ENCODE measurements at places on chromosomes 3 and 15.

DNA sequence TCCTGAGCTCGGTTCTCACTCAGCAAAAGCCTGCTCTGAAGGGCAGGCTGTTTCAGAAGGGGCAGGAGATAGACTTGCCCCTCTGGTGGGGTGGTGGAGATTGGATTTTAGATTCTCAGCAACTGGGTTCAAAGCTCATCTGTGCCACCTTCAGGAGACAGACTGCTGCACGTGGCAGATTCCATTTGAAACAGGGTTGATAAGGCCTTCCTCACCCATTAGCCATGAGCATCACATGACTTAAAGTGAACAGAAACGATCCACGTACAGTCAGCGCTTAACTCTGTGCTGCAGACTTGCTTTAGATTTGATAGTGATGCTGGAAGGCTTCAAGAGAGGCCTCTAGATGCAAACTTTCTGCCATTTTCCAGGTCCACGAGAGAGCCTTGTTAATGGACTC, 35.0 kb upstream of the MGLL start:
- no peak for DNase-seq

DNA sequence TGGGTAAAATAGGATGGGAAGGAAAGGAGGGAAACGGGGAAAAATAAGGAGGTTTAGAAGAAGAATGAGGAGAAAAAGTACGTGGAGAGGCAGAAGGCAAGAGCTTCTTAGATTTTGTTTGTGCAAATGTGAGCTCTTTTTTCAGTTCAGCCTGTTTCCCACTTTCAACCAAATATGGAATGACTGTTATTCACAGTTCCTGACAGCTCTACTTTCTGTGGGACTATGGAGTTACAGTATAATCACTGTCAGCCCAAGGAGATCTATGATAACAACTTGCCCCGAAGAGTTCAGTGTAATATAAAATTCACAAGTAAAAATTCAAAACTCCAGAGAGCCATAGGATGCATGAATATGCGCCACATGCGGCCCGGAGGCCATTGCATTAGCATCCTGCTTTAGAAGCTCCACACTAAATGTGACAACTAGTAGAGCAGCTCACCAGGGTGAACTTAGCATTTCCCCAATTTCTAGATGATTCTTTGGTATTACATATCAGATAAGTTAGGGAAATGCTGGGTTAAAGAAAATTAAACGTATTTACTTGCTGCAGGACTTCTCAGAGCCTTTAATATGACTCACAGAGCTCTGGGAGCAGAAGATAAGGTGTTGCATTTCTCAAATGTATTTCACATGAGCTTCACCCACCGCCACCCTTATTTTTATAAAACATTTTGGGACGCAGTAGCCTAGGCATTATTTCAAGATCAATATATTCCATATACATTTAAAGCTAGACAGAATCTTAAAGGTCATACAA, 234.6 kb downstream of the EBLN2 start:
- no peak for DNase-seq

DNA sequence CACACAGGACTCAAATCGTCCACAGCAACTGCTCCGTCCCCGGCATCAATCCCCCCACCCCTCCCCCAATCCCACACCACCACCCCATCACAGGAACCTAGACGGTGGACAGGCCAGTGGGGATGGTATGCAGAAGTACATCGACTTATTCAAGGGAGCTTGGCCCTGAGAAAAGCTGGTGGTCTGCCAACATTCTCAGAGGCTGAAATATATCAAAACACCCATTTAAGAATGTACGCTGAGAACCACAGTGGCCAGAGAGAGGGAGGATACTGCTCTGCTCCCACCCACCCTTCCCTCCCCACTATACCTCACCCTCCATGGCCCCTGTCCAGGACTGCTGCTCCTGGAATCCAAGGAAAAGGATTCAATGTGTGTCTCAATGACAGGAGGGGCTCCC, 12.4 kb upstream of the USP3 start:
- no peak for DNase-seq

DNA sequence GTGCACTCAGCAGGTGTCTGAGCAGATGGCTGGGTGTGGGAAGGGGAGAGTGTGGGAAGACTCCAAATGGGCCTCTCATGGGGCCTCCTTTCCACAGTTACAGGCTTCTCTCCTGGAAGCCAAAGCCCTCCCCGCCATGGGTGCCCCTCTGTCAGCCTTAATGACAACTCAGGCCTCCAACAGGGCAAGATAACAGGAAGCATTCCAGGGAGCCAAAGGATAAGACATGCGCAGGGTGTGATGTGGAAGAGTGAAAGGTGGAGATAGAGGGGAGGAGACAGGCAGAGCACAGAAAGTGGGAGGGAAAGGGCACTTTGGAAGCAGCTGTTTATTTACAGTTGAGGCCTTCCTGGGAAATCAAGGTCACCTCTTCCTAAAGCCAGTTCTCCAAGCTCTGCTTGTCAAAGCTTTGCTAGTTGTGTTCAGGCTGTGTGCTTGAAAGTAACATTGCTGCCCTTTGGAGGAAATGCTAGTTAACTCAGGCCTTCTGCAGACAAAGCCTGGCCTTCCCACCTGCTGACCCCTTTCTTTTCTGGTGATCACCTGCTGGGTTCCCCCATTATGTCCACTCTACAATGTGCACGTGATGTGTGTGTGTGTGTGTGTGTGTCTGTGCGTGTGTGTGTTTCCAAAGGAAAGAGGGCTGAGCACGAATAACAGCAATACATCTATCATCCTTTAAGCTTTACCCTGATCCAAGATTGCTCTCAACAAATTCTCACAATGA, 35.2 kb upstream of the SMAD3 start:
- no peak for DNase-seq

- no peak for DNase-seq
Observed at GRCh38 chr3:23654571-23654970, 151.2 kb upstream of the UBE2E1 start.

DNA sequence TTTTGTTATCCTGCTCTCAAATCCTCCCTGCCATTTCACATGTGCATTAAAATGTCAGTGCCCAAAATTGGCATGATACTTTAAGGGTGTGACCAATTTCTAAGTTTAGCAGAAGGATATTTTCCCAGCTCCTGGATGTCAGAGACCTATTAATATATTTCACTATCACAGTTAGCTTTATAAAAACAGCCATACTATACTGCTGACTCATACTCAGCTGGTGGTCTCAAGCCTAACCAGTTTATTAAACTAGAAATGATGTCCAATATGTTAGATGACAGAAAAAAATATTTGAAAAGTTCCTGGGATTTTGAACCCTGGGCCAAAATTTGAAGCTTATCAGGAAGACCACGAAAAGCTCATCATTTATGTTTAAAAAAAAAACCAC, 60.9 kb upstream of the ZNF280D start:
- no peak for DNase-seq

DNA sequence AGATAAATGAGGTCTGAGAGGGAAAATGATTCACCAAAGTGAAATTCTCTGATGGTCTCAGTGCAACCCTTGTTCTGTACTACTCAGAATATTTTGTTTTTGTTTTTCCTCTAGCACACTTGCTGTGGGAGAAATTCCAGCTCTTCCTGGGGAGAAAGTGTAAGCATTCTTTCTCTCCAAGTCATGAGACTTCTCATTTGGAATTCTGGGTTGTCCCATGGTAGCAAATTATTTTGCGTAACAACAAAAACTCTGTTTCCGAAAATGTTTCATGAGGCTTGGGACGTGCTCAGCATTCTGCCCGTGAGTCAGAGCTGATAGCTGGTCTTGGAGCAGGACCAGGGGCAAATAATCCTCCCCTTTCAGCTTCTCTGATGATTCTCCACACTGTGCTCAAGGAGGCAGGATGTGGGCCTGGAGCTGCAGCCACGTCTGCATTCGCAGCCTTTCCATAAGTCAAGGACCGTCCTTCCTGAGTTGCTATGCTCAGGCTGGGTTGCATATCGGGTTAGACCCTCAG, 70.3 kb downstream of the SENP2 start:
- no peak for DNase-seq

- no peak for DNase-seq
Observed at GRCh38 chr3:125647318-125648014, 52.2 kb upstream of the OSBPL11 start.

- no peak for DNase-seq
Observed at GRCh38 chr3:146339349-146339748, 88.4 kb upstream of the PLSCR4 start.

- DNase-seq = no peak
Observed at GRCh38 chr15:31296646-31297574, 29.7 kb upstream of the KLF13 start.

DNA sequence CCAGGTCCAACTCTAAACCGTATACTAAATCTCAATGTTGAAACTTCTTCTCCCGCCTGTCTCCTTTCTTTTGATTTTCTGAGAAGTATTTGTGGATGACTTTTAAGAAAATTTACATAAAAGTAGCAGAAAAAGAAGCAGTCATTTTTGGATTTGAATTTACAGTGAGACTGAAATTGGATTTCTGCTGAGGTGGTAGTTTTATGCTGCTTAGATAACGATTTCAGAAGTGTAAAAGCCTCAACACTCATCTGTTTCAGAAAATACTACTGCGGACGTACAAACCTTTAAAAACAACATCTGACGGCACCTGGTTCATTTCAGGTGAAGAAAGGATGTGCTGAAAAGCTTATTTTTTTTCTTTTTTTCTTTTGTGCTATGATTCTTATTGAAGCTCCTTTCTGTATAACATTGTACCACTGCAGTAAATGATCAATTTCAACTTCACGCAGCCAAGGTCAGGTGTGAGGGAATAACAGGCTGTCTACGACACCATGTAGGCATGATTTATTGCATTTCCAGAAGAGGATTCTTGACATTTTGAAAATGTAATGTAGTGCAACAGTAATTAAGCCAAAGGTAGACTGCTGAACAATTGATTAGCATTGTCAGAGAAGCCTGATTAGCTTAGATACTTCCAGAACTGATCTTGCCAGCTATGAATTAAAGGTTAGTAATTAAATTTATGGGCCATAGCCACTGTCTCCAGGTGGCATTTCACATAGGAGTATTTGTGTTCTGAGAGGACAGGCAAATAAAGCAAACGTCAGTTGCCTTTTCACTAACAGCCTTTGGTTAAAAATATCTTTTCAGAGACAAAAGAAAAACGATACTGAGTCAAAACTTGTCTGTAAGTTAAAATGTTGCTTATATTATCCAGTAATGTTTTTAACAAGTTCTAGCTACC, 134.6 kb upstream of the KBTBD8 start:
- no peak for DNase-seq

GRCh38 chr3:194042927-194043326, 93.0 kb upstream of the HES1 start:
- no peak for DNase-seq

GRCh38 chr15:75884041-75884440, 19.6 kb upstream of the FBXO22 start:
- no peak for DNase-seq

- no peak for DNase-seq
Observed at GRCh38 chr3:96657710-96658109, 156.7 kb upstream of the EPHA6 start.

GRCh38 chr15:49212897-49213296, 42.9 kb downstream of the GALK2 start:
- DNase-seq = no peak

DNA sequence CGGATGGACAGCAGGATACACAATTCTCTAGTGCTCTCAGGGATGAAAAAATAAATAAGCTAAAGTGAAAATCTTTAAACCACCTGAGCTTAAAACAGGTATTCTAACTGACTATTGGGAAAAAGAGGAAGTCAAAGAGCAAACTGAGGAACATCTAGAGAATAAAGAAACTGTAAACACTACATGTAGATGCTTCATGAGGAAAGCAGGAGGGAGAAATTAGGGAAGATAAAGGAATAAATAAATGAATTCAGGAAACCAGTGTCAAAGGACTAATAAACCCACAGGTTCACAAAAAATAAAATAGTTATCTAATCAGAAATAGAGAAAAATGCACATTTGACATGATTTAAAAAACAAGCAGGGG, 525 bp upstream of the MCCC1 start:
- DNase-seq = no peak

DNA sequence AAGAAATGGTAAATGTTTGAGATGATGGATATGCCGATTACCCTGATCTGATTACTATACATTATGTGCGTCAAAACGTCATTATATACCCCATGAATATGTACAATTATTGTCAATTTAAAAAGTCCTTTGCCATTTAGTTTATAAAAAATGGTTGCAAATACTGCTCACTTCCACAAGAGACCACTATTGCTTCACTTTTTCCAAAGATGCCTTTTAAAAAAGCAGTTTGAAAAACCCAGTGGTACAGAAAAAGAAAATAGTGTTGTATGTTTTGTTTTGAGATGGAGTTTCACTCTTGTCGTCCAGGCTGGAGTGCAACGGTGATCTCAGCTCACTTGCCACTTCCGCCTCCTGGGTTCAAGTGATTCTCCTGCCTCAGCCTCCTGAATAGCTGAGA, 39.3 kb downstream of the EDEM1 start:
- no peak for DNase-seq

DNA sequence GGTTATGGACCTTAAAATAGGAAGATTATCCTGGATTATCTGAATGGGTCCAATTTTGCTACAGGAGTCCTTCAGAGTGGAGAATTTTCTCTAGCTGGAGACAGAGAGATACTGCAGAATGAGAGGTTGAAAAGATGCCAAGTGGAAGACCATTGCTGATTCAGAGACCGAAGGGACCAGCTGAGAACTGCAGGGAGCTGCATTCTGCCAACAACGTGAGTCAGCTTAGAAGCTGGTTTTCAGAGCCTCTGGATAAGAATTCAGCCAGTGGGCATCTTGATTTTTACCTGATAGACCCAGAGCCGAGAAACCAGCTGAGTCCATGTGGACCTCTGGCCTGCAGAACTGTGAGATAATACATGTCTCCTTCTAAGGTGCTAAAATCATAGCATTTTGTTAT, 234.0 kb downstream of the NR2F2 start:
- DNase-seq = no peak

DNA sequence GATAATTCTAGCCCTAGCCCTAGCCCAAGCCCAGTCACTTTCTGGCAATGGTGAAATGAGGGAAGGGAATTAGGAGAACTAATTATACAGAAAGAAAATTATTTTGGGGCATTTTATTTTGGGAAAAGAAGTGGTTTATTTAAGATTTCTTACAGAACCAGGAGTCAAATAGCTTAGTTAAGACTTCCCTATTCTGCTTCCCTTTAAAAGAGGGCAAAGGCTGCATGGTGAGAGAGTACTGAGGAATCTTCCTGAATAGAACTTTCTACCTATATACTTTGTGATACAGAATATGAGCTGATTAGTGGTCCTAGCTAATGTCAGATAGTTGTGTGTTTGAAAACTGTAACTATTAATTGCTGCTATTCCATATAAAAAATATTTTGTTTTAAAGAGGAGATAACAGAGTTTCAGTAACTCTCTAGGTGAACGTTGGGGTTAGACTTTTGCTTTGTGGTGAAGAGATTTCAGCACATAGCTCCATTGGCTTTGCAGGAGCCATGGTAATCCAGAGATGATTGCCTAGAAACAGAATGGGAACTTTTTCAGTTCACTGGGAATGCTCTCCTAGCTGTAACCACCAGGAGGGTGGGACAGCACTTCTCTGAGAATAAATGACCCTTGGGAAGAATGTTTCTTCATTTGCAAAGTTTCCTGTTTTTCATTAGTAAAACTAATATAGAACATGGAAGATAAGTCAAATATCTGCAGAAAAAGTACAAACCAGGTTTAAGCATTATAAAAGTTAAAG, 5.3 kb upstream of the GCSAM start:
- no peak for DNase-seq
